NCI-H524 (cell line): ENCODE measurements at places on chromosomes 3 and 15.
A peak's percentile ranks its signal among the peaks of the same experiment; 100 is the strongest.

DNA sequence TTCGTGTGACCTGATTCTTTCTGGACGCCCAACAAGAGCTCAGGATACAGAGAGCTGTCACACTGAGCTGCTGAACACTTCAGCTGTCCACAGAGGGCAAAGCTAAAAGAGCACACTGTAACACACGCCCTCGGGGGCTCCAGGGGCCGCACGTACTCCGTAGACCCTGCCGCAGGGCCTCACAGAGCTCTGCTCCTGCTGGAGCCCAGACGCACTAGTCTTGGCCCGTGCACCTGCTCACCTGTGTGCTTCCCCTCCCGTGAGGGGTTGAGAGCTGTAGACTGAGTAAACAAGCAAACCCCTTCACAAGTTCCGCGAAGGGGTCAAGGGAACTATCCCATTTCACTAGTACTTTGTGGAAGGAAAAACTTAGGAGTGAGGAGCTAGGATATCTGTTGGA is 30.7 kb upstream of the TUSC7 start:
- no peak for DNase-seq

DNA sequence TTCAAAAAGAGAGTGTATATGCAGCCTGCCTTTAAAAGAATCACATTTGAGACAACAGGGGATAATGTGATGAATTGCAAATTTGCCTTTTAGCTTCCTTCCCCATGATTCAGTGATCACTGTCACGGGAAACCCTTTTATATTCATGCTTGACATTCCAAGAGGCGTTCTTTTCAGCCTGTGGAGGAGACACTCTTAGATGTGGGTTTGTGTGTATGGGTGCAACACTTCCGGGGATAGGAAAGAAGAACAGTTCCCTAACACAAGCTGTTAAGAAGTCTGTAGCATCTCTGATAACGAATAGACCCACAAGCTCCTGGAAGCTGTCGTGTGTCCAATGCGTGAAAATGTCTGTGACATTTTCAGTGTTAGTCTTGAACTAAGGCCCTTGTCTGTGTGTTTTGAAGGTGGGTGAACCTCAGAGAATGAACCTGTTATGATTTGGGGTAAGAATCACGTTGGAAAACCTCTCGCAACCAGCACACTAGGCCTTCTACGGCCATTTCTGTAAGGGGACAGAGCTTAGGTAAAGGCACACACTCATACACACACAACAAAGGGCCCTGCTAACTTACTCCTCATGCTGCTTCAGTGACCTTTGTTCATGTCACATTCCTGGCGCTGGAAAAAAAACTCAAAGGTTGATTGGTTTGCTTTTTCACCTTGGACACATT is 229.2 kb upstream of the ST8SIA2 start:
- no peak for DNase-seq

DNA sequence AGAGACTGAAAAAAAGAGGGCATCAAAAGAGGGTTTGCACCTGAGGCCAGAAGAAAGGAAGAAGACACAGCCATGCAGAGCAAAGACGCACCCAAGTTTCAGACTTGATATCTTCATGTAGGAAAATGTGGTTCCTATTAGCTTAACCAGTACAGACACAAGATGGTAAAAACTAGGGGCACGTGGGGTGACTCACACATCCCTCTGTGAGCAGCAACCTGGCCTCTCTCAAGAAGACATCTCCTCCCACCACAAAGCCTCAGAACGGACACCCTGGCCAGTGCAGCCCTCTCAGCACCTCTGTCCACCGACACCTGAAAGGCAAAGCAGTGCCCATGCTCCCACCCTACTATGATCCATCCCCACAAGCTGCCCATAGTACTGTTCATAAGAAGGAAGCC is 33.3 kb downstream of the GLB1 start:
- no peak for DNase-seq

DNA sequence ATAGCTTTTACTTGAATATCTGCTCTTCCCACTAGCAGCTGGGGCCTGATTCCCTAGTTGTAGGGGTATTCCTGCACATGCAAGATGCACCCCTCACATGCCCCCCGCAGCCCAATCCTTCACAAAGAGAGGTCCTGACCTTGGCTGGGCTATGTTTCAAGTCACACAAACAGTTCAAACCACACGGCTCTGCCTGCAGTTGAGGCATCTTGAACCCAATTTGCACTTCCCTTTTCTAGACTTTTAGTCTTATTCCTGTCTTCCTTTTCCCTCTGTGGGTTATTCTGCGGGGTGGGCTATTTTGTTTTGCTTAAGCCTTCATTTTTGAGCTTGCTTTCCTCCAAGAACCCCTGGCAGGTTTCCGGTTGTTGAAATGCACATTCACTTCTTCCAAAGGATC is 13.3 kb upstream of the CCR1 start:
- DNase-seq, result no peak

DNA sequence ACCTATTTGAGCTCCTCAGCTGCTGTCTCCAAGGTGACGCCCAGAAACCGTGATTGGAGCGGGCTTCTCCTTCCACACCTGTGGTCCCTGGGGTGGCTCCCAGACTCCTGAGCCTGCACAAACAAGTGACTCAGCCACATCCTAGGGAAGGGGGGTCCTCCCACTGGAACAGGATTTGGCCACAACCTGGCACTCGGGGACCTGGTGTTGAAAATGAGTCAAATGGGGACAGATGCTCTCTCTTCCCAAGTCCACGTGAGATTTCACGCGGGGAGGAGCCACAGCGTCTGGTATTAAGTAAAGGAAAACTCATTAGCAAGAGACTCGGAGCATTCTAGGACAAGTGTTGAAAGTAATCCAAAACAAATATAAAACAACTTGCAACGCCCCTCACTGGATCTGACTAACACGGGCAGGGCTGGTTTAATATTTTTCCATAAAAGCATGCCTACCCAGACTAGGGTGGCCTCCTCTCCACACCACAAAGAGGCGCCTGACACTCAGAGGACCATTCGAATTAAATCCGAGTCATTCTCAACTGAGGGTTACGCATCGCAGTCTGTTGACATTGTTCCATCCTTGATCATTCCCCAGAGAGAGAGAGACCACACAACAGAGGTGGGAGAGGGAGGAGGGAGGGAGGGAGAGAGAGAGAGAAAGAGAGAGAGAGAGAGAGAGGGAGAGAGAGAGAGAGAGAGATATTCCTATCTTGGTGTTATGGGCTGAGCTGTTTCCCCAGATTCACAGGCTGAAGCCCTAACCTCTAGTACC is 74.4 kb downstream of the MGLL start:
- DNase-seq, result peak; percentile 70

- no peak for DNase-seq
Measured at GRCh38 chr15:61309617-61310016, 80.5 kb upstream of the RORA start.

GRCh38 chr3:39900462-39901002 is 91.1 kb downstream of the MYRIP start:
- DNase-seq, result no peak

- DNase-seq, result no peak
Measured at GRCh38 chr3:188508454-188508853, 354.5 kb downstream of the LPP start.

- DNase-seq, result no peak
Measured at GRCh38 chr3:57570878-57571277, 14.8 kb downstream of the PDE12 start.

- peak; percentile 73 for DNase-seq
Measured at GRCh38 chr3:10289787-10290355, 2.9 kb downstream of the GHRL start.

DNA sequence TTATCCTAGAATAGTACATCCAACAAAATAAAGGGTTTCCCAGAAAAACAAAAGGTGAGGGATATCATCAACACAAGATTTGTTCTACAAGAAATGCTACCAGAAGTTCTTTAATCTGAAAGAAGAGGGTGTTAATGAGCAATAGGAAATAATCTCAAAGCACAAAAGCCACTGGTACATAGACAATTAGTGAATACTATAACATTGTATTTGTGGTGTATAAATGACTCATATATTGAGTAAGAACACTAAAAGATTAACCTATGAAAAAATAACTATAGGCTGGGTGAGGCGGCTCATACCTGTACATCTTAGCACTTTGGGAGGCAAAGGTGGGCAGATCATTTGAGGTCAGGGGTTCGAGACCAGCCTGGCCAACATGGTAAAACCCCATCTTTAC is 210.2 kb upstream of the SLITRK3 start:
- DNase-seq, result no peak

- DNase-seq, result no peak
Measured at GRCh38 chr3:41265823-41266273, 66.5 kb downstream of the CTNNB1 start.

- no peak for DNase-seq
Measured at GRCh38 chr3:184296616-184297015, 2.4 kb upstream of the PSMD2 start.

DNA sequence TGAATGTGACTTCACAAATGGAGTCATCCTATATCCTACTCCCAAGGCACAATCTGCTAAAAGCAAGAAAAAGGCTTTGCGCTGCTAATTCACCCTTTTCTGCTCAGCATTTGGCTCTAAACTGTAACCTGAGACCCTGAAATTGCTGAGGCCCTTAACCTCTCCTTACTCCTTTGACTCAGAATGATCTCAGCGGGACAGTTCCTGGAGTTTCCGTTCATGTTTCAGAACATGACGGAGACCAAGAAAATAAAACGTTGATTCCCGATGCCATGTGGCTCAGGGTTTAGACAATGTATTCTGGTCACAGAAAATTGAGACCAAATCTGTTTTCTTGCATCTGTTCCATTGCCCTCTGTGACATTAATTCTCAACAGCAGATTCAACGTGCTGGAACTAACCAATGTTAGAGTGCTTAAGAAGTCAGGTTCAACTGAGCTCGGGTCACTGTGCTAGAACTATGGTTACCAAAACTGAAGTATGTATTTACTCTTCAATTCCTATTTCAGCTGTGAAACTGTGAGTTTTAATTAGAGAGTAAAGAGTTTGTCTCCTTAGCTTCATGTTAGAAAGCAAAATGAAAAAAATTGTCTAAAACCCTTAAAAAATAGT is 45.4 kb upstream of the TMC3 start:
- DNase-seq, result peak; percentile 89
